ENCODE measurements at places on chromosomes 7 and 10. TPM values are rescaled to one million over a fixed set of nuclear protein-coding genes. Genes with fewer than 3 reads are reported as not detected.

DNA sequence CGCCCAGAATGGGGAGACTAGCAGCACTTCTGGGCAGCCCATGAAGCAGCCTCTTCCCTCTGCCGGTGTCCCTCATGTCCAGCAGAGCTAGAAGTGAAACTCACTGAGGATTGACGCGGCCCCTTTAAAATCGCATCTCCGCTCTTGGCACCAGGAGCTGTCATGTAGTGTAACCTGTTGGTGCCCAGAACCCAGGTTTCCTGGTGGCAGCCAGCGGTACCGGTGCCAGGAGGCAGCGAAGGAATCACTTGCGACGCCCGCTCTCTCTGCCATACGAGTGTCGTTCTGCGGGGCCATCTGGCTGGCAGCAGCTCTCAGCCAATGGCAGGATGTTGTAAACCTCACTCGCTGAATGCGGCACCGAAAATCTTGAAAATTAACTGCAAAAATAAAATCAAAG is 82.7 kb downstream of the CUX1 start:
- peak overlapping the region; percentile 51 for H3K27ac ChIP-seq
- H3K4me3 ChIP-seq: peak overlapping the region; percentile 57
- no peaks in the 10 kb centered on the region for H3K4me1 ChIP-seq
- H3K27me3 ChIP-seq: no peaks in the 10 kb centered on the region

The ARHGEF5 gene
- 3.9 TPM for total RNA-seq

- H3K27ac ChIP-seq: no peak overlapping the region
- no peaks in the 10 kb centered on the region for H3K4me1 ChIP-seq
- no peaks in the 10 kb centered on the region for H3K36me3 ChIP-seq
- no peak overlapping the region for H3K4me3 ChIP-seq
These were observed 54.9 kb downstream of the AHCYL2 start for GRCh38 chr7:129279757-129280156.

The CREB5 gene
- total RNA-seq: 3.1 TPM

DNA sequence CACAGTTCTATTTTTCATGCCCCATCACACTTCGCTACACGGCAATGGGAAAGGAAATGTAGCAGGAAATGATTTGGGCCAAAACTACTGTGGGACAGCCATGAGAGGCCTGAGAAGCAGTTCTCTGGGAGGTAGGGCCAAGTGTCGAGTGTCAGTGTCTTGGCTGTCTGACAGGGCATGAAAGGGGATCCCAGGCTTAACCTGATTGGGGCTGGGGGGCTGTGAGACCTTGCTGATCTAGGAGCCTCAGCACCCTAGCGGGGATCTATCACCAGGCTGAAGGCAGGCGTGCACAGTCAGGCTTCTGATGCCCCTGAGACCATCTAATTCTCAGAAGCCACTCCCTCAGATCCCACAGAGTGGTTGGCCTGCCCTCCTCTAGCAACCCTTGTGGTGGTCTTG is 58.2 kb upstream of the SLC25A13 start:
- no peaks in the 10 kb centered on the region for H3K27me3 ChIP-seq
- no peaks in the 10 kb centered on the region for H3K4me1 ChIP-seq
- H3K4me3 ChIP-seq: no peak overlapping the region
- no peak overlapping the region for H3K27ac ChIP-seq
- no peaks in the 10 kb centered on the region for H3K36me3 ChIP-seq
- no peak for DNase-seq

The LRRC18 gene
- total RNA-seq: 0.66 TPM

- no peak overlapping the region for H3K4me3 ChIP-seq
- H3K4me1 ChIP-seq: no peaks in the 10 kb centered on the region
- DNase-seq: no peak
These were observed 27.5 kb downstream of the CPEB3 start for GRCh38 chr10:92263396-92263795.

The NEUROG3 gene
- total RNA-seq: not detected

The MINDY3 gene
- total RNA-seq: 30.8 TPM

GRCh38 chr10:98253499-98253898 is 14.5 kb downstream of the LOXL4 start:
- H3K27ac ChIP-seq: no peak overlapping the region
- peaks cover 8% of the 10 kb centered on the region for H3K36me3 ChIP-seq
- H3K4me3 ChIP-seq: no peak overlapping the region
- no peak for DNase-seq
- H3K4me1 ChIP-seq: no peaks in the 10 kb centered on the region
- no peaks in the 10 kb centered on the region for H3K27me3 ChIP-seq

- no peaks in the 10 kb centered on the region for H3K36me3 ChIP-seq
- H3K27ac ChIP-seq: no peak overlapping the region
- H3K4me1 ChIP-seq: no peaks in the 10 kb centered on the region
- no peak overlapping the region for H3K4me3 ChIP-seq
These were observed 25.3 kb upstream of the MTPAP start for GRCh38 chr10:30374353-30374752.

The TUBB8 gene
- not detected for total RNA-seq

GRCh38 chr10:42983591-42983990 is 93.3 kb upstream of the RET start:
- no peak overlapping the region for H3K27ac ChIP-seq
- no peak for DNase-seq
- no peaks in the 10 kb centered on the region for H3K27me3 ChIP-seq
- no peaks in the 10 kb centered on the region for H3K4me1 ChIP-seq
- no peak overlapping the region for H3K4me3 ChIP-seq
- no peaks in the 10 kb centered on the region for H3K36me3 ChIP-seq

GRCh38 chr10:79378383-79378646 is 31.0 kb downstream of the PPIF start:
- DNase-seq: no peak
- H3K27me3 ChIP-seq: no peaks in the 10 kb centered on the region
- H3K4me1 ChIP-seq: peaks cover 38% of the 10 kb centered on the region
- no peak overlapping the region for H3K4me3 ChIP-seq
- H3K27ac ChIP-seq: no peak overlapping the region

DNA sequence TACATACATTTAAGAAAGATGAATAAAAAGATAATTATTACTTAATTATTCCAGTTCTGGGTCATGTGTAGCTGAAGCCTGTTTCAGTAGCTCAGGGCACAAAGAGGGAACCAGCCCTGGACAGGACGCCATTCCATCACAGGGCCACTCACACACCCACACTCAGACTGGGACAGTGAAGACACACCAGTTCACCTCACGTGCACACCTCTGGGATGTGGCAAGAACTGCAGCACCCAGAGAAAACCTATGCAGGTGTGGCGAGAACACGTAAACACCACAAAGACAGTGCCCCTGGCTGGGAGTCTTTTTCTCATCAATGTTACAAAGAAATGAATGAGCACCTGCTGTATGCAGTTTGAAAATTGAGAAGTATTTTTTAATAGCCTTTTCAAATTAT is 1.6 kb upstream of the IDI1 start:
- no peaks in the 10 kb centered on the region for H3K27me3 ChIP-seq
- H3K36me3 ChIP-seq: peaks cover 3% of the 10 kb centered on the region
- H3K4me1 ChIP-seq: peaks cover 7% of the 10 kb centered on the region
- no peak for DNase-seq
- peak overlapping the region; percentile 98 for H3K27ac ChIP-seq
